ENCODE measurements at places on chromosomes 5 and 9.

- DNase-seq, result no peak
Measured at GRCh38 chr9:130996205-130996604, 12.8 kb upstream of the LAMC3 start.

DNA sequence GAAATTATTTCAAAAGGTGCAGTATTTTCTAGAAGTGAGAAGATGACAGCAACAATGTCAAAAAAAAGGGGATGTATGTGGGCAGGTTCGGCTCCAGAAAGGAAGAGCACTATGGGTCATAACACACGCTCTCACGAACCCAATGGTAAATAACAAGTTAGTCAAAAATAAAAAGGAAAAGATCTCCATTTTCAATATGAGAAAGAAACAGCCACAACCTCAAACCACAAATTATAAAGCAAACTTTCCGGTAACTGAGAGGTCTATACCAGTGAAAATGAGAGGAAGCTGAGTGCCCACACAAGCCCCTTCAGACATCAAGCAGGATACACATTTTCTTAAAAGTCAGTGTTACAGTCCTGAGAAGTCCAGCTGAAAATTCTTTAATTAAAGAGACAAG, 398.5 kb upstream of the RPS23 start:
- DNase-seq, result no peak

GRCh38 chr5:7364226-7364875, 31.6 kb upstream of the ADCY2 start:
- DNase-seq, result no peak

DNA sequence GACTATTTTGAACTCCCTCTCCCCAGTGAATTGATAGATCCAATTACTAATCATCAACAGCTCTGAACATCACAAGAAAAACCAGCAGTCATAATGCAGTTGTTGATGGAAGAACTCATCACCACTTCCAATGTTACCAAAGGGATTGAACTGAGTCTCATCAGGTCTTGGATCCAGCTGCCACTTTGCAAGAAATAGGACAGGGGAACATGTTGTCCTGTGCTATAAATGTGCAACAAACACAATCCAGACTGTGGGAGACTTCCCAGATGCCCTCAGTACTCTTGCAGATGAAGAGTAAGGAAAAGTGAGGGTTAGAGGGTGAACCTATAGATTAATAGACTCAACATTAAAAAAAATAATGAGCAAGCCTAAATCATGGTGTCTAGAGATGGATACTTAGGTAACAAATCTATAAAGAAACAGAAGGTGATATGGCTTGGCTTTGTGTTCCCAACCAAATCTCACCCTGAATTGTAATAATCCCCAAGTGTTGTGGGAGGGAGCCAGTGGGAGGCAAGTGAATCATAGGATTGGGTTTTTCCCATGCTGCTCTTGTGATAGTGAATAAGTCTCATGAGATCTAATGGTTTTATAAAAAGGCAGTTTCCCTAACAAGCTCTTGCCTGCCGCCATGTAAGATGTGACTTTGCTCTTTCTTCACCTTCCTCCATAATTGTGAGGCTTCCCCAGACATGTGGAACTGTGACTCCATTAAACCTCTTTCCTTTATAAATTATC, 63.4 kb upstream of the PAPPA start:
- no peak for DNase-seq

GRCh38 chr5:75512383-75513074, 838 bp downstream of the POLK start:
- DNase-seq, result no peak

DNA sequence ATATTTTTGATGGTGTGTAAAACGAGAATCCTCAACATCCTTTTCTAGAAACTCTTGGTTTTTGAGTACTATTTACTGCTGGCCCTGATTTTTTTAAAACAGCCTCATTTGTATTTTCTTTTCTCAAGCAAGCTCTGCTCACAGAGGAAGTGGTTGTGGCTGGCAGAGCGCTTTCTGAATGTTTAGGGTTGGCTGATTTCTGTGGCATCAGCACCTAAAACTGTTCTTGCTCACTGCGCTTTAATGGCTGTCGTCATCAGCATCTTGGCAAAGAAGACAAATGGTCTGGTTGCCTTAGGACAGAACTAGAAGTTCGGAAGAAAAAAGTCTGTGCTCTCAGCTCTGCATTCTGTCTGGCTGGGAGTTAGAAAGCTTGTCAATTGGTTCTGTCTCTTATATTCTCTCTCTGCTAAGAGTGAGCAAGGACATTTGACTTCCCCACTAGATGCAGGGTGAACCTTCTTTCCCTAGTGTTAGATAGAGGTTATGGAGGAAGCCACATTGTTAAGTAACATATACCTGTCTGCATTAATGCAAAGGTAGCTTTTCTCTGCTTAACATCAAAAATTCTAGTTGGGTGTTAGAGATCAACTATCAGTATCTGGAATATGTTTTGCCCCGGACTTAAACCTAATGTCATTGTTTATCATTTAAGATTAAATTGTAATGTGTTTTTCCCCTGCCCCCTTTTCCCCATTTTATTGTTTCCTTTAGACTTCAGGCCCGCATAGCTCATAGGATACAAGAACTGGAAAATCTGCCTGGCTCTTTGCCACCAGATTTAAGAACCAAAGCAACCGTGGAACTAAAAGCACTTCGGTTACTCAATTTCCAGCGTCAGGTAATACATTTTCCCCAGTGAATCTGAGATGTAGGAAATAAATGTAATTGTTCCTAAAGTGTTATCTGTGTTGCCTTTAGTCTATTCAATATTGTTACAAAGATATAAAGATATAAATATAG, 39.0 kb downstream of the SMARCA2 start:
- no peak for DNase-seq

GRCh38 chr5:138986186-138986800, 111.2 kb upstream of the LRRTM2 start:
- DNase-seq, result no peak

- no peak for DNase-seq
Measured at GRCh38 chr9:109311731-109312130, 9.1 kb downstream of the EPB41L4B start.

- no peak for DNase-seq
Measured at GRCh38 chr9:126461608-126462007, 135.0 kb downstream of the MVB12B start.

DNA sequence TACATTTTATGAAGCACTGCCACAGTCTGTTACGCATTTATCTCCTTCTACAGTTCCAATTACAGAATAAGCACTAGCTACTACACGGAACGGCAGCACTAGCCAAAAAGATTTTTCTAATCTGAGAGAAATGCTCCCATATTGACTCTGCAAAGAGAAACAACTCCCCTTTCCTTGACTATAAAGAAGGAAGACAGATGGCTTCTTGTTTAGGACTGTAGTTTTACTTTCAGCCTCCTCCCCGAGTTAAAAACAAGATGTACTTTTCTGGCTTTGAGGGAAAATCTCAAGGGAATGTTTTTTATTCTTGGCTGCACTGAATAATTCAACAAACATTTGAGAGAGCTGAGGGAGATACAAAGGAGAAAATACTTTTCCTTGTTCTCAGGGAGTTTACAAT, 1.9 kb upstream of the SLC44A1 start:
- no peak for DNase-seq

DNA sequence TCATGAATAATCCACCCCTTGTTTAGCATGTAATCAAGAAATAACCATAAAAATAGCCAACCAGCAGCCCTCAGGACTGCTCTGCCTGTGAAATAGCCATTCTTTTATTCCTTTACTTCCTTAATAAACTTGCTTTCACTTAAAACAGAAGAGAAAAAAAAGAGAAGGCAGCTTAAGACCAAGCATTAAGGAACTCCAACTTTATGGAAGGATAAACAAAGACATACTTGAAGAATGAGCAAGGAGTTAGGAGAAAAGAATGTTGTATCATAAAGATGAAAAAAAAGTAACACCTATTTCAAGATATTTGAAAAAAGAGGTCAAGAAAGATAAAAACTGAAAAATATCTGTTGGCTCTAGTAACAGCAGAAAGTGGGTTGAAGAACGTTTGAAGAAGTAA, 107.6 kb downstream of the RNF180 start:
- no peak for DNase-seq

DNA sequence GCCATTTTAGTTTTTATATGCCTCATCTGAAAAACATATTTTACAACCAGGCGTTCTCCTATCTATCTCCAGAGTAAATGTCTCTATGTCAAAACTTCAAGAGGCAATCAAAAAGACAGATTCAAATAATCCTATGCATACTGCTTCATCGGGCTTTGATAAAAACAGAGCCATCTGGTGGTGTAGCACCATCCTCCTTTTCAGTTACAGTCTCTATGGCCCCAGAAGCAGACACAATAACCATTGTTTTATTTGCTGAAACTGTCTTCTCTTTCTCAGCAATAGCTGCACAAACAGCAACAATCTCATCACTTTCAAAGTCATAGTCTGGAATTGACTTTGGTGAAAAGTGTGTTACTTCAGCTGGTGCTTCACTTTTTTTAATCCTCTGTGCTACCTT, 36.3 kb downstream of the PTGER4 start:
- DNase-seq, result no peak

DNA sequence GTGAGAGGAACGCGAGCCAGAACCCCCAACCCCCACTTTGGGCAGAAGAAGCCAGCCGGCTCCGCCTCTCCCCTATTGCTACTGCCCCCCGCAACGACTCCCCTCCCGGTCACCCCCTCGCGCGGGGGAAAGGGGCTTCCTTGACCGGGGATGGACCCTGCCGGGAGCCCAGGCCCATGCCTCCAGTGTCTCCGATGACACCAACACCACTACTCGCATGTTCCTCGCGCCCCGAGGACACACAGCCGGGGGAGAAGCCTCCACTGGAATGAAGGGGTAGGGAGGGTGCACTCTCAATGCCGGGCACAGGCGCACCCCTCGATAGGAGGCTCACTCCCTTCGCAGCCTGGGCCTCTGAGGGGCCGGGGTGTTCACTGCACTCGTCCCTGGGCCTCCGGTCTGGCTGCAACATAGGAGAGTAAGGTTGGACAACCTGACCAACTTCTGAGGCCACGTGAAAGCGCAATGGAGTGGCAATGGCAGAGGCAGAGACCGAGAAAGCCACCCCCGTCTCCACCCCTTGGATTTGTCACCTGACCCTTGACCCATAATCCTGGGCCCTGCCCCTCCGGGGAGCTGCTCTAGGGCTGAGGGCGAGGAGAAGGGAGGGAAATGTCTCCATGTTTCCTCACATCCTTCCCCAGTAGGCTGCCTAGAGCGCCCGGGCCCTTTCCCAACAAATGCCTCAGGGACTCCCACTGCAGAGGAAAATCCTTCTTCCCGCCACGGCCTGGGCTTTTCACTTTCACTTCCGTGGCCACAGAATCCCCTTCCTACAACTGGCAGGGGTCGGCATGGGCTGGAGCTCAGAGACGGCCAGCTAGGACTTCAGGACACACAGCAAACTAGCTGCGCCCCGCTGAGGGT, 1.1 kb upstream of the CNTFR start:
- no peak for DNase-seq

DNA sequence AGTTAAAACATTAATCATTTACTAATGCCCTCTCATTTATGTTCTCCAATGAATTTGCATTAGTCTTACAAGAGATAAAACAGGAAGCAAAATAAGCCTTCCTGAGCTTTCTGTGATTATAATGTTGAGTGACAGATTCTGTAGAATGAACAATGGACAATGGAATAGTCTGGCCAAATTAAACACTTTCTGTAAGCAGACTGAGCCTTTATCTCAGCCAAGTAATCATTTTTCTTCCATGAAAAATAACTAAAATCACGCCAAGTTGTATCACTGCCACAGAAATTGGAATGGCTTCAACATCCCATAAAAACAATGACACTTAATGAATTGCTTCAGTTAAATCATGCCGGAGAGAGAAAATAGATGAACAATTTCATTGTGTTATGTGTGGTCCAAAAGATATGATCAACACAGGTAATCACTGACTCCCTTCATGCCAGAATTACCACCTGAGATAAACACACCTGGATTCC, 63.0 kb downstream of the TSSK1B start:
- no peak for DNase-seq

GRCh38 chr9:134154262-134154701, 10.1 kb downstream of the RNU6ATAC start:
- no peak for DNase-seq

- no peak for DNase-seq
Measured at GRCh38 chr9:6842584-6842947, 84.8 kb downstream of the KDM4C start.

DNA sequence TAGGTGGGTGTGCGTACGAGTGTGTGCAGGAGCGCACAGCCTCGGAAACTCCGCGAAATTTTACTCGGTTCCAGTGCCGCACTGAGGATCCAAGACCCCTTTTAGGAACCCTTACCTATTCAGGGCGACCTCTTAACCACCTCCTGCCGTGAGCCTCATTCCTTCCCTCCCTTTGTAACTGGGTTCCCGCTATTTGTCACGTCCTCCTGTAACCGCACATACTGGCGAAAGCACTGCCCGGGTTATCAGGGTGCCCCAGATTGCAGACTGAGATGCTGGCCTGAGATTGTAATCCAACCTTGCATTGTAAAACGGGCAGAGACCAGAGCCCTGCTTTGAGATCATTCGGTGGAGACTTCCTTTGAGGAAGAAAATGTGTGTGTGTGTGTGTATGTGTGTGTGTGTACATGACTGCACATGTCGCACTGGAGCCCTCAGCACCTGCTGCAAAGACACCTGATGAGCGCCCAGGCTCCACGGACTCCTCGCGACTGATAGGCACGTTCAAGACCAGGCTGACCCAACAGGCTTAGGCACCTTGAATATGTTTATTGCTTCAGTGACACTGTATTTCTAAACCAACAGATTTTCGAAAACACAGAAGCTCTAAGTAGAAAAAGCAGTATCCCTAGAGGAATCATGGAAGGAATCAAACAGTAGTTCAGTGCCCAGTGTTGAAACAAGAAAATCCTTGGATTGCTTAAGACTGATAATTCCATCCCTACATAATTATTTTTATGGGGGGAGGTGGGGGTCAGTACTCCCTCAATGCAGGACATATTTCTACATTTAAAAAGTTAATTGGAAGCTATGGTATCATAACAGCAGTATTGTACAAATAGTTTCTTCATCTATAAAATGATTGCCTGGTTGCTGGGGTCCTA, 86.5 kb upstream of the TNFAIP8 start:
- DNase-seq, result no peak

GRCh38 chr9:130453487-130453886, 8.7 kb downstream of the ASS1 start:
- no peak for DNase-seq

DNA sequence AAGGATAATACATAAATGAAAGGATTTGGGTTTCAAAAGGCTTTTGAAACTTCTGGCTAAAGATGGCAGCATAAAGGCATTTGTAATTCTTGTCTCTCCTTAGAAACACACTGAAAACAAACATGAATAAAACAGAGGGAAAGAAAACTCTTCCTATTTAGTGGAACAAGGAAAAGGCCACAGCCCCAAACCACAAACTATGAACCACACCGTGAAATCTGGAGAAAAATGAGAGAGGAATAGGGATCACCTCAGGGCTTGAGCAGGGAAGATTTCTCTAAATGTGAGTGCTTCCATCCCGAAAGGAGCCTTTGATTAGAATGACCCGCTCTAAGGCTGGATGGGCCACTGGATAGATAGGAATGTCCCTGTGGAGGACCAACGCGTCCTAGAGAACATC, 119.6 kb downstream of the SEC61B start:
- DNase-seq, result no peak

GRCh38 chr5:29983528-29984155, 1209.8 kb upstream of the CDH6 start:
- no peak for DNase-seq
